NCI-H1417 (cell line): ENCODE measurements at places on chromosomes 11 and 22.

GRCh38 chr11:84333221-84333620, 1047.1 kb upstream of the CCDC90B start:
- no peak for DNase-seq

GRCh38 chr11:33551051-33551450, 149.6 kb downstream of the C11orf91 start:
- DNase-seq = no peak

- no peak for DNase-seq
These were observed 727.6 kb downstream of the METTL15 start for GRCh38 chr11:28835790-28836189.

DNA sequence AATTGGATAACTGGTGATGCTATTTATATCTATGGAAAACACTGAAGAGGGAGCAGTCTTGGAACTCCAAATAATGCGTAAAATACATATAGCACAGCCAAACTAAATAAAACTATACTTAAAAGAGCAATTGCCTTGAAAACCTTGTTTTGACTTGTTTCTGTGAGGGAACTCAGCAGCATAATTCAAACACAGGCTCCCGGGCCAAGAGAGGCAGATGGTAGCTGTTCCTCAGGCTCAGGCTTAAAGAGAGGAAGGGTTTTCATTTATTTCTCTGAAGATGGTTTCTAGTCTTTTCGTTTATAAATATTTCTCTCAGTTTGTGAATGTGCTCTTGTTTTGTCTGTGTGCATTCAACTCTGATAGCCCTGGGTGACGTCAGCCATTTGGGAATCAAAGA, 82.4 kb downstream of the FANCF start:
- no peak for DNase-seq

DNA sequence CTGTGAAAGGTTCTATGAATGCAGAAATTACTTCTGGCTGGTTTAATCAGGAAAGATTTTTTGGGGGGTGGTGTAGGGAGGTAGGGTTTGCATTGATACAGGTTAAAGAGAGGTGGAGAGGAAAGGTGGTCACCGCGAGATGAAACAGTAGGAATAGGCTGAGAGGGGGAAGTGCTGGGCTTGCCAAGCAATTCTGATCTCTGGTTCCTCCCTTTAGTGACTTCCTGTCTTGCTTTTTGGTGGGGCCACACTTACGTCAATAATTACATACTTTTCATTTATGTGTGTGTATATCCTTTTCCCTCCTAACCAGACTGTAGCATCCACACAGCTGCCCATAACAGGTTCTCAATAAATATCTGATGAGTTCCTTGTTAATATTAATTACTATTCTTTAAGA, 120.0 kb downstream of the CTNND1 start:
- DNase-seq = no peak
